Activated T-helper 9 cell treated with anti-CD3 and anti-CD28 coated beads, Interleukin-2, amount 50 U/mL, for 16 hours (primary cell): ENCODE measurements at places on chromosomes 7 and 10.

DNA sequence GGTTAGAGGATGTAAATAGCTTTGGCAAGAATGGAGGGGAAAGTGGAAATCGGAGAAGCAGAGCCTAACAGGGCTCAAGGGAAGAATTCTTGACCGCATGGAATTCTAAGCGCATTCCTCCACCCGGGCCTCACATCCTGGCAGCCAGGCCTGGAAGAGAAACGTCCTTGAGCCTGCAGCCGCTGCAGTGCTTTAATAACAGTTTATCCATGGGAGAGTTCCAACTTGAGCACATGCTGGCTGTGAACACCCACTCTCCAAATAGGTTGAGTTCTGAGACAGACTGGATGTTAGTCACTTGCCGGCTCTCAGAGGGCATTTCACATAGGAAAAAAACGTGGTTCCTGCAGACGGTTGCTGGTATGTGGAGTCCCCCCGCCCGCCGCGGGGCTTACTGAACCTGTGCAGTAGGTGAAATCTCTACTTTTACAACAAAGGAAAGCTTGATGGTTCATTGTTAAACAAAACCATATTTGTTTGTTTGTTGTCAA is 61.4 kb upstream of the STEAP1B start:
- DNase-seq, result no peak

DNA sequence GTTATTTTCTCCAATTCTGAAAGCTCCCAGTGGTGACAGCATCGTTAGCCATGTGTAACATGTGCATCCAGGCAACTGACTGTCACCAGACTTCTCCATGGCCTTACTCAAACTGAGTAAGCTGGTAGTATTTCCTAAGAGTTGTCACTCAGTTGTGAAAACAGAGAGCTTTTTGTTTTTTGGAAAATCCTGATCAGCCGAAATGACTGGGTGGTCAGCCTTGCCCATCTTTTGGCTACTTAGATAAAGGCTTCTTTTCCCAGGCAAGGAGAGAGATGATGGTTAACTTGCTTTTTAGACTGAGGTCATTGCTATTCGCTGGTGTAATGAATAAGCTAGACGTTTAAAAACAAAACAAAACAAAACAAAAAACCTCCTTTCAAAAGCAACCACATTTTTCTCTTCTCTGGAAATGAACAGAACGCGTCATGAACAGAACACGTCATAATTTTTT is 159.5 kb upstream of the KLF14 start:
- no peak for DNase-seq

DNA sequence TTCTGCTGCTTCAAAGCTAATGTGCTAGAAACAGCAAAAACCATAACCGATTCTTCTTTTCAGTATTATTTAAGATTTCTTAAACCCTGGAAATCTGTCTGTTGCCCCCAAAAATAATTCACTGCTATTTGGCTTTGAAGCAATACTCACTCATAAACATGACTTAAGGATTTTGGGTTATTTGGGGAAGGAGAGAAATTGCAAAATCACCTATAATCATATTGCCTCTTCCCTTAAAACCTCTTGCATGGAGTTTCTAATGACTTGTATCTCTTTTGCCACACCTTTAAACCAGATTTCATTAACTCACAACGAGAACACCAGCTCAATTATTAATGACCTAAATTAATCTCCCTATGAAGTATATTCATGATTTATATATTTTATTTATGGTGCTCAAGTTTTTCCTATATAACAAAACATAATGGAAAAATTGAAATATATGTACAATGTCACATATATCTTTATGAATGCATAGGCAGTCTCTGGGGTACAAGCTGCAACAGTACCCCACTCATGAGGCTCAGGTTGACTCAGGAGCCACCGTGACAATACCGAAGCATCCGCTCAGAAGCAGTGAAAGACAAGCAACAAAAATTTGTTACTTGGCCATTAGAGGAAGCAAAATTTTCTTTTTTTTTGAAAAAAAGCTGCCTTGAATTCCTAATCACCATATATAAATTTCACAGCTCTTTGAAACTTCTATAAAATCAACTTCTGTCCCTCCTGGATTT is 3.0 kb downstream of the NAMPT start:
- no peak for DNase-seq

- DNase-seq, result no peak
Observed at GRCh38 chr7:30162133-30162532, 27.3 kb downstream of the MTURN start.

- DNase-seq, result no peak
Observed at GRCh38 chr10:116469437-116469836, 41.8 kb downstream of the PNLIPRP3 start.

DNA sequence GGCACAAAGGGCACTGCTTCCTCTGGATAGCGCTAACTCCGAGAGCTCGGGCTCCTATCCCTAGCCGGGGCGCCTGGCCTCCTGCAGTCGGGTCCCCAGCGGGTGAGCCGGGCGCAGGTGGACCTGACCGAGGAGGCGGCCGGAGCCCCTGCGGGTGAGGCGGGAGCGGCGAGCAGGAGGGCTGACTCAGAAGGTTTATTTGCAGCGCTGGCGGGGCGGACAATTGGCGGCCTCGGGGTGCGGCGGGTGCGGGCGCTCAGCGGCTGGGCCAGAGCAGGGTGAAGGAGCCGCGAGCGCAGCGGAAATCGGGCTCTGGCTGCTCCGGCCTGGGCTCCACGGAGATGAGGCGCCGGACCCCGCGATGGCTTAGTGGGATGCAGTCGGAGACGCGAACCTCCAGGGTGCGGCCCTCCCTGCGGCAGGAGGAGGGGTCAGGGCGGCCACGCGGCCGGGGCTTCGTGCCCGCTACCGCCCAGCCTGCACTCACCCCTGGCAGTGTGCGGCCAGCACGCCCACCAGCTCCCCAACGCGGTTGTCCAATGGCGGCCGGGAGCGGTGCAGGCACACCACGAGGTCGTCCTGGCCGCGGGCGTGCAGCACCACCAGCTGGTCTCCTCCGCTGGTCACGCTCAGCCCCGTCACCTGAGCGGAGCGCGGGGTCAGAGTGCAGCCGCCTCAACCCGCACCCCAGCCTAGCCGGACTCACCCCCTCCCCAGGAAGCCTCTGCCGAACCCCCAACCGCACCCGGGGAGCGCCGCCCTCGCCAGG is 16.1 kb downstream of the MYO1G start:
- DNase-seq, result no peak

DNA sequence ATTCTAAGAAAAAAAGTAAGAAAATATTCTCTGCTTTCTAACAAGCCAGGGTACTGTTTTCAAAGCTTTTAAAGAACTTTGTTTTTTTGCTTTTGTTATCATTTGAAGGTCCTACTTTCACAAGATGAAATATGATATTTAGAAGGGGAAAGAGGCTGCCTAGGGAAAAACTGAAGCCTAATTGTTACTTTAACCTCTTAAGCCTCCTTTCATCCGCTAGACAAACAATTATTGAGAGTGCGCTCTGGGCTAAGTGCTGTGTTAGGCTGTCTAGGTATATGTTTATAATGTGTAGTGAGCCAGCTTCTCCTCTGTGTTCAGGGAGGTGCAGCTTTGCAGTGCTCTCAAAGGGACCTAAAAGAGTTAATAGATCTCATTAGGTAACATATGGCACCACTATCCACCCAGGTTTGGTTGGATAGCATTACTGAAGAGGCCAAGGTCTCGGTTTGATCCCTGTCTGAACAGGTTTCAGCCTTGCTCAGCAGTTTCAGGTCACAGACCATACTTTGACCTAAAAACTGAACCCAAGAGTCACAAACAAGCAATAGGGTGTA is 17.9 kb downstream of the PDK4 start:
- DNase-seq, result no peak

DNA sequence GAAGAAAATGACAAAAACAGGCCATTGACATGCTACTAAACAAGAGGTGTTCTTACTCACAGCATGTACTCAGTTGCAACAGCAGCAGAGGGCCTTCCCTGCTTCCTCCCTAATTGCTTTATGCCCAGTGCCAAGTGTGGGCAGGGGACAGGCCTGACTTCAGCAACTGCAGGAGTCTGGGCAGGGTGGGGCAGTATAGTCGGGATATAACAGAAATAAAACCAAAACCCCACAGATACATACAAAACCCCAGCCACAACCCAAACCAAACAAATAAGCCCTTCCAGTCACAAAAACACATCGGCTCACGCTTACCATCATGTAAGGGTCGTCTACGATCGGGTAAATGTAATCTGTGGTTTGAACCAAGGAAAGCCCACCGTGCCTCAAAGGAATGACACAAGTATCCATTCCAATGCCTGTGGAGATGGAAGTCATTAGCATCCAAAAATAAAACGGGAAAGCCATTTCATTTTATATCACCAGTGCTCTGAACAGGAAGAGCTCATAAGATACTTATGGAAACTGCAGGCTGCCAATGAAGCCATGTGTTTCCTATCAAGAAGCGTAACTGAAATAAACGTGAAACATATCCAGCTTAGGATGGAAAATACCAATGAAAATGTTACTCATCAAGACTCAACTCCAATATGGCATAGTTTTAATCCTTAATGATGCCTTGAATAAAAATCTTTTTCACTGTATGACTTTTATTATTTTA is 9.5 kb downstream of the SEPHS1 start:
- no peak for DNase-seq

DNA sequence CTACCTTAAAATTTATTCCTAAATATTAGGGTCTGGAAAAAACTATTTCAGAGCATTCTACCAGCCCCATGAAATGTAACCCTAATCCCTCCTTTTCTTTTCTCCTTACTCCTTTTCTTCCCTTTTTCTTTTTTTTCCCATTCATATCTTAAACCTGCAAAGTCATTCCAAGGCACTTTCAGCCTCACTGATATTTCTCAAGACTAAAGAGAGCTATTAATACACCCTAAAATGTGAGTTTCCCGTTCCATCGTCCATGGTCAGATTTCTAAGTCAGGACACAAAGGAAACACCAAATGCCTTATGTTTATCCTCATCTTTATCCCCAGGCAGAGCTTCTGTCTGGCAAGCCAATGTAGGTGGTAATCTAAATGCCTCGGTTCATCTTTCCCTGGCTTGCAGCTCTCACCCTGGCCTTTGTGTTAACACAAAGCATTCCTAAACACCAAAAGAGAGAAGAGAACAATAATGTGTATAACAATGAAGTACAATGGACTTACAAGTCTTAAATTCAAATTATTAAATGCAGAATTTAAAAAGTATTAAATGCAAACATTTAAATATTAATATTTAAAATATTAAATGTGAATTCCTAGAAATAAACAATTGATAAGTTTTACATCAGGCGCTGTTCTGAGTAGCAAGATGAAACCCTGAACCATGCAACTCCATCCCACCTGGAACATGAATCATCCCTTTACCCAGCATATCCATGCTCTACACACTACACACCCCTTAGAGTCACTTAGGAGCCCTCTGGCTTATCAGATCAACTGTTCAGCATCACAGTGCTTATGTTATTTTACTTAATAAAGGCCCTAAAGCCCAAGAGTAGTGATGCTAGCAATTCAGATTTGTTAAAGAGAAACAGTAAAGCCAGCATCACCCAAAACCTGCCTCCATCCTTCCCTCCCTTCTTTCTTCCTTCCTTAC is 26.8 kb downstream of the MICU1 start:
- DNase-seq, result no peak

DNA sequence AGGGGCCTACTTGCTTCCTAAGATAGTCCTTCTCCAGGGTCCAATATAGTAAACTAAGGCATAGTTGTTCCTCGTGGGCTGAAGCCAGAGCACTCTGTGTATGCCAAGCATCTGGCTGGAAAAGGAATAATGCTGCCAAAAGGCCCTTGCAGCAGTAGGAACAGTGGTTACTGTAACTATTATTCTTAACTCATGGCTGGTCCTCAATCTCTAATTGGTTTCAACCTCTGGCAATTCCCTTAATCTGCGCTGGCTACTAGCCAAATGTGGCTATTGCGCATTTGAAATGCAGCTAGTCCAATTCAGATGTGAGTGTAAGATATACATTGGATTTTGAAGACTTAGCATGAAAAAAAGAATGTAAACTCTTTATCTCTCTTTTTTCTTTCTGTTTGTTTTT is 27.8 kb upstream of the LBX1 start:
- no peak for DNase-seq

DNA sequence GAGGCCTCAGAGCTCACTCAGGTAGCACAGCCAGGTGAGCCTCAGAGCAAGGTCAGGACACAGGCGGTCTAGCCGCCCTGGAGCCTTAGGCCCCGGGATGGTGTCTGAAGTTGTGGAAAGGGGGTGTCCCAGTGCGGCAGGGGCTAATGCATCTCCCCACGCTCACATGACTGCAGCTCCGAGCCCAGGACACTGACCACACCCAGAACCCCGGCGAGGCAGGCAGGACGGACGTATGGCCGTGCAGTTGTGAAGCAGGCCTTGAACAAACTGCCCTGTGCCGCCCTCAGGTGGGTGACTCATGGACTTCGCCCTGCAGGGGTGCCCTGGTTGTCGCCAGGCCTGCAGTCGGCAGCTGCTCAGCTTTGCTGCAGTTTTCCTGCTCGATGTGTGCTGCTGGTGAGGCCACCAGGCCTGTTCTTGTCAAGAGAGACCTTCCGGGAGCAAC is 5.0 kb upstream of the PRKAR1B start:
- DNase-seq, result no peak

GRCh38 chr7:2380461-2380860 is 22.9 kb upstream of the CHST12 start:
- no peak for DNase-seq

- DNase-seq, result no peak
Observed at GRCh38 chr10:34249634-34250033, 565.5 kb downstream of the PARD3 start.

GRCh38 chr10:123139521-123140163 is 3.9 kb downstream of the HMX3 start:
- DNase-seq, result no peak

DNA sequence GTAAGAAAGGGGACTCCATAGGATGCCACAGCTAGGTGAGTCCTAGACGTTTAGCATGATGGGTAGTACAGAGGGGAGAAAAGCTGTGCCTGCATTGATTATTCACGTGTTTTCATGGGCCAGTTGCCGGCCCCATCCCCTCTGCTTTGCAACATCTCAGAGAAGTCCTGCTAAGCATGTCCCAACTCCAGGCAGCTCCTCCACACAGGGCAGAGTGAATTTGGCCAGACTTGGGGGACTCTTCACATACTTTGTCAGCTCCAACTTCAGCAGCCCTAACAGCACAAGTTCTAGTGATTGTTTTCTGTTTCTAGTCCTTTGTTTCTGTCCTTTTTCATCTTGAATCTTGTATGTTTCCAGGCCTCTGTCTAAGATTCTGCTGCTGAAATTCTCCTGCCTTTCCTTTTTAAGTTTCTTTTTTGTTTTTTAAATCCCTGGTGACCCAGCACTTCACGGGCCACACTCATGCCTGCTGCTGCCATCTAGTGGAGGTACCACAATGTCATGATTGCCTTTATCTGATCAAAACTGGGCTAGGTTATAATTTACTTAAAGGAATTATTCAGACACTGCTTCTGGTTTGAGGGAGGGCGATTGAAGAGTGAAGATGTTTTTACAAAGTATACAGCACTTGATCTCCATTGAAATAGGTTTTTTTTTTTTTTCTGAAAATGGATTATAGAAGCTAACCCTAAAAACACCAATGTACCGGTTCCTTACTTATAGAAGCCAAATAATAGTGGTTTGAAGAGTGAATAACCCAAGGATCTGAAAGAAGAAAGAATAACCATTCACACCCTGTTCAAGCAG is 276.9 kb downstream of the CSTF2T start:
- DNase-seq, result no peak

GRCh38 chr10:80909254-80909653 is 371.6 kb downstream of the SH2D4B start:
- DNase-seq, result no peak

- no peak for DNase-seq
Observed at GRCh38 chr7:150745086-150745485, 7.9 kb downstream of the GIMAP5 start.
